ENCODE measurements at places on chromosomes 7 and 10.

- DNase-seq, result no peak
Observed at GRCh38 chr10:100338434-100339036, 8.5 kb upstream of the SCD start.

DNA sequence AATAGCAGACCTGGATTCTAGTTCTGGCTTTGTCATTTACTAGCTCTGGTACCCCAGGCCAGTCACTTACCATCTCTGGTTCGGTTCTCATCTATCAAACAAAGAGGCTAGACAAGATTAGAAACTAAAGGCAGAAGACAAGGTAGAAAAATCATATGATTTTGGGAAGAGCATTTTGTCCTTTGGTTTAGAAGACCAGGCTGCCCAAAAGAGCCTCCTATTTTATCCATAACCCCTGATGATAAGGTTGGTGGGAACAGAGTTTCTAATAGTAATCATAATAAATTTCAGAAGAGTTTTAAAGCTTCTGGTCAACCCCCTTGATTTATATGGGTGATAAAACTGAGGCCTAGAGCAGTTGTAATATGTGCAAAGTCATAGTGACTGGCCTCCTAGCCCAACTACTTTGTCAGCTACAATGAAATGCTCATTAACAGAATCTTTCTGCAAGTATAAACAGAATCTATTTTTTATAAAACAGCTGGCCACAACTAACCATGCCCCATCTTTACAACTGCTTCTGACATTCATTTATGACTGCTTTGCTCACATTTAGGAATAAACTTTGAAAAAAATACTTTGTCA lies 23.4 kb downstream of the COX15 start:
- no peak for DNase-seq

DNA sequence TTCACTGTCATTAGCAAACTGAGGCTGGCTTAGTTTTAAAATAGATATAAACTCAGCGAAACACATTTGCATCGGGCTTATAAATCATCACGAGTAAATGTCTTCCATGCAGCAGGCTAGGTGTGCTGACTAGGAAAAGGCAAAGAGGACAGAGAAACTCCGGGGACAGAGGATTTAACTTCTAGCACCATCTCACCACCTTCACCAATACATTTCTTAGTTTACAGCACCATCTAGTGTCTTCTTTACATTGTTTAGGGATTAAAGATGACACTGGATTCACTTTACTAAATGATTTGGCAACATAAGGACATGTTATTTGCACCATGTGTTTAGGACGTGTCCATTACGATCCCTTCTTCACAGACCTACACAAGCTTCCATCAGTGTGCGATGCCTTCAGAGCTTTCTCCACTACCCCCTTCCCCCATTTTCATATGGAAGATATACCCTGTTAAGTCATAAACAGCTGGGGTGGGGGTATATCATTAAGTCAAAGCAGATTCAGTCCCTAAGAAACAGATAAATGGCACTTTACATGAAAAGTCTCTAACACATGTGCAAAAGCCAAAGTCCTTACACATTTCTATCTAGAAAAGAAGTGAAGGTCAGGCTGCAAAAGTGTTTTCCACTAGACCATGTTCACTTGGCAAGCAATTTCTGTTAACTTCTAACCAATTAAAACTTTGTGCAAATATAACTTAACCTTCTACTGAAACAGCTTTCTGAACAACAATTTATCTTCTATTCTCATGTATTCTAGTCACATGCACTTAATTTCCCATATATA lies 103.3 kb downstream of the GRB10 start:
- no peak for DNase-seq

GRCh38 chr7:5225616-5226290 lies 35.7 kb downstream of the WIPI2 start:
- no peak for DNase-seq

DNA sequence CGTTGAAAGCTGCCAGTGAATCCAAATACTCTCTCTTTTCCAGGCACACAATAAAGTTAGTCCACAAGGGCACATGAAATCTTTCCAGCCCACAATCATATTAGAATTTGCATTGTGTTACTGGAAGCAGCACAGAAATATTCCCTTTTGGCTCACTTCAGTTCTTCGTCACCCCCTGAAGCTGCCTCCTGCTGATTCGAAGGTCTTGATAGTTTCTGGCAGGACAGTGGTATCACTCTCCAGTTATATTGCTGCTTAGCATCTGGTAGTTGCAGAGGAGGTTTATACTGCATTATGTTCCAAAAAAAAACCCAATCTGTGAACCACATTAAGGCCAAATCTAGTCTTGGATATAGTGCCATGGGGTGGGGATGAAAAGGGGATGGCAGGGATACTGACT lies 253.2 kb downstream of the BICC1 start:
- DNase-seq, result no peak

DNA sequence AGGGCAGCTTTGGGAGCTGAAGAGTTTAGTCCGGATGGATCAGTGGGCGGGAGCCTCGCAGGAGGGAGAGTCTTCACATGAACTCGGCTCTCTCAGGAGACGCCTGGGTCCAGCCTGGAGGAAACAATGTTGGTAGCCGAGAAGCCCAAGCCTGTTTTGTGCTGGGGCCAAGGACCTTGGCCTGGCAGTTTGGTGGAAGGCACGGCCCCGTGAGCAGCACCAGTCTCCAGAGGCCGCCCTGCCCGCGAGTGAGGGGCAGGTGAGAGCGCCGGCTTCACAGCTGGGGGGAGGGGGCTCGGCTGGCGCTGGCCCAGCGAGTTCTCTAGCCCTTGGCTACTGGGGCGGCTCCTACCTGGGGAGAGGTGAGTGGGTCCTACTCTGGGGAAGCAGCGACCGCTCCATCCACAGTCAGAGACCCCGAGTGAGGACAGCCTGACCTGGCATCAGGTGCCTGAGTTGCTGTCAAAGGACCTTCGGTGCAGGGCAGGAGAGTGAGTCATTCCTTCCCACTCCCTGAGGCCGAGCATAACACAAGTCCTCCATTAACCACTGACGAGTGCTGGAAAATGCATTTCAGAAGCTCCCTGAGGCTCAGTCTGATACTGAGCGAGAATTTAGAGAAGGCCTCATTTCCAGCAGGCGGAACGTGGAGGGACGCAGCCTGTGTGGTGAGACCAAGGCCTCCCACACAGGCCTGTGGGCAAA lies 89.3 kb upstream of the DIP2C start:
- DNase-seq, result no peak
